Epithelial cell of alveolus of lung (primary cell): ENCODE measurements at places on chromosomes 3 and 15. TPM values are rescaled to one million over a fixed set of nuclear protein-coding genes. Genes with fewer than 3 reads are reported as not detected.

MCTP2 gene
- total RNA-seq: 2.2 TPM in 2 replicates

FOXB1 gene
- total RNA-seq: not detected in 2 replicates

CORO2B gene
- total RNA-seq: 8.5 and 11.9 TPM in 2 replicates

TICRR gene
- total RNA-seq: 4.5 and 6.3 TPM in 2 replicates

GNAI2 gene
- 137 and 271 TPM in 2 replicates for total RNA-seq

TM4SF18 gene
- total RNA-seq: 0.56 and 2.2 TPM in 2 replicates

LPCAT4 gene
- total RNA-seq: 8.7 and 8.8 TPM in 2 replicates

C2CD4A gene
- total RNA-seq: not detected in 2 replicates

ZBTB11 gene
- total RNA-seq: 14.9 and 16.2 TPM in 2 replicates

HLTF gene
- total RNA-seq: 27.7 and 45.3 TPM in 2 replicates

GRAMD2A gene
- total RNA-seq: 0.52 TPM in 1 of 2 replicates, not detected in the other

LSAMP gene
- 1.6 and 16.1 TPM in 2 replicates for total RNA-seq

SLC49A4 gene
- total RNA-seq: 7.4 and 28.2 TPM in 2 replicates

SOX14 gene
- not detected in 2 replicates for total RNA-seq

CHAC1 gene
- 5.0 and 63.6 TPM in 2 replicates for total RNA-seq

MAP2K1 gene
- 32.9 and 44.5 TPM in 2 replicates for total RNA-seq

FILIP1L gene
- 12.6 and 42.7 TPM in 2 replicates for total RNA-seq

HES1 gene
- 2.2 and 29.2 TPM in 2 replicates for total RNA-seq

MINDY4B gene
- total RNA-seq: not detected in 2 replicates

TF gene
- 0.08 and 0.13 TPM in 2 replicates for total RNA-seq

STRIT1 gene
- not detected in 2 replicates for total RNA-seq

TUBGCP4 gene
- 12.3 and 12.6 TPM in 2 replicates for total RNA-seq

SGO1 gene
- 5.2 and 6.3 TPM in 2 replicates for total RNA-seq

WNT5A gene
- 127 and 304 TPM in 2 replicates for total RNA-seq

ACKR2 gene
- total RNA-seq: 0.91 and 1.1 TPM in 2 replicates

FHIT gene
- total RNA-seq: 1.3 and 9.4 TPM in 2 replicates

APPL1 gene
- 28.7 and 29.0 TPM in 2 replicates for total RNA-seq

DAZL gene
- total RNA-seq: not detected in 2 replicates

NAALADL2 gene
- total RNA-seq: 2.4 and 4.4 TPM in 2 replicates

SHC4 gene
- total RNA-seq: 1.5 and 1.6 TPM in 2 replicates

CTXN2 gene
- not detected in 2 replicates for total RNA-seq

PRR20G gene
- total RNA-seq: not detected in 2 replicates

CRTAP gene
- 208 and 532 TPM in 2 replicates for total RNA-seq

PRTG gene
- 1.6 and 4.7 TPM in 2 replicates for total RNA-seq
